Vagina (tissue), 2 donors: ENCODE measurements at places on chromosomes 2 and 18. TPM values are rescaled to one million over a fixed set of nuclear protein-coding genes. Genes with fewer than 3 reads are reported as not detected.

DNA sequence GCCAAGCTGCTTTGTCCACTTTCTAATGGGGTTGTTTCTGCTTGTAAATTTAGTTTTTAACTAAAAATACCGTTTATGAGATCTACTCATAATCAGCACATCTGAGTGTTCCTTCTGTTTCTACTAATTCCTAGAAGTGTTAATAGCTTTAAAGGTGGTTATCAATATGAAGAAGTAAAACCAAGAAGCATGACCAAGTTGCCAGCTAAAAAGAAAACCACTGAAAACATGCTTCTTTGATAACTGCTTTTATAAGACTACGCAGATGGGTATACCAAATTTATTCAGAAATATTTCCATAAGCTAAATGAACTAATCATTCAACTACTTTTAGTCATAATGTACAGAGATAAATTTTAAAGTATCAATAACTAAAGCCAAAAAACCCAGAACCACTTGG, 101.8 kb downstream of the C2orf74 start:
- H3K4me3 ChIP-seq, result no peak overlapping the region
- no peak for DNase-seq
- no peaks in the 10 kb centered on the region for H3K4me1 ChIP-seq

DNA sequence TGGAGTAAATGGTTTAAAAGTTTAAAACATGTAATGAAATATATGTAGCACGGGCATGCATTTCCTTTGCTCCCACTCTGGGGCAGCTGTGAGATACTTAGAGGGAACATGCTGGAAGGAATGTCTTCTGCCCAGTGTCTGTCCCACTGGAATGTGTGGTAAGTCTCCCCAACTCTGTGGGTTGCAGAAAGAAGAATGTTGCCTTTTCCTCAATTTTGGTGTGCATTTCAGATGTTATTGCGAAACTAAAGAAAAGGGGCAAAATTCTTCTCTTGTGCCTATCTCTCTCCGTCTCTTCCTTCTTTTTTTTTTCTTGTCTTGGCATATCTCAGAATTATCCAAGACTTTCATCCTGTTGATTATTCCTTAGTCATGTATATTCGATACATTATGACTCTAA, 201.1 kb downstream of the SH3RF3 start:
- H3K4me1 ChIP-seq, result peaks cover 45% of the 10 kb centered on the region
- no peaks in the 10 kb centered on the region for H3K36me3 ChIP-seq
- no peak overlapping the region for H3K27ac ChIP-seq

DNA sequence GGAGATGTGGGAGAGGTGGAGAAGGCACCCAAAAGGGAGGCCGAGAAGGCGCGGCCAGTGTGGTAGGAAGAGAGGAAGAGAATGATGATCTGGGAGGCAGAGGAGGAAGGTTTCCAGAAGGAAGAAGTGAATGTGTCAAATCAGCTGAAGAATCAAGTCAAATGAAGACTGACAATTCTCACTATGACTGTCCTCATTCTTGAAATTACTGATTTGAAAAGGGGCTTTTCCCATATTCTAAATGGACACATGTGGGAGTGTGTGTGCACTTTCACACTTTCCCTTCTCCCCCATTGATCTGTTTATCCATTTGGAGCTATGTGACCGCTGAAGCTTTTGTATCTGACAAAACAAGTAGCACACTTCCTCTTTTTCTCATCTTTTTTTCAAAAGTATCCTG, 6.1 kb downstream of the AFF3 start:
- H3K36me3 ChIP-seq, result no peaks in the 10 kb centered on the region
- no peak overlapping the region for H3K27ac ChIP-seq
- H3K4me1 ChIP-seq, result no peaks in the 10 kb centered on the region
- no peak for DNase-seq

The CDH20 gene
- not detected for total RNA-seq

DNA sequence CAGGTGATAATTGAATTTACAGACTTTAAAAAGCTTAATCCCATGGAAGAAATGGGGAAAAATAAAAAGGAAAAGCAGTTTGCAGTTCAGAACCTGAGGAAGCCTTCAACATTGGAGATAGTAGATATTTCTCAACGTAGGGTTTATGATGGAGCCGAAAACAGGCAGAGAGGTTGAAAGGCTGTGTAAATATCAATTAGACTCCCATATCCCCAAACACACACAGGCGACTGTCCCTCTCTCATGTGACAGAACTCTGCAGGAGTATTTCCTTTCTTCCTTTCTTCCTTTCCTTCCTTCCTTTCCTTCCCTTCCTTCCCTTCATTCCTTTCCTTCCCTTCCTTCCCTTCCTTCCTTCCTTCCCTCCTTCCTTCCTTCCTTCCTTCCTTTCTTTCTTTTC, 406.5 kb downstream of the LPIN1 start:
- H3K4me1 ChIP-seq, result peaks cover 13% of the 10 kb centered on the region
- H3K27me3 ChIP-seq, result no peaks in the 10 kb centered on the region
- no peak for DNase-seq
- H3K4me3 ChIP-seq, result no peak overlapping the region

The C2orf80 gene
- total RNA-seq, result not detected

The TNFAIP6 gene
- 2.0 TPM for total RNA-seq

DNA sequence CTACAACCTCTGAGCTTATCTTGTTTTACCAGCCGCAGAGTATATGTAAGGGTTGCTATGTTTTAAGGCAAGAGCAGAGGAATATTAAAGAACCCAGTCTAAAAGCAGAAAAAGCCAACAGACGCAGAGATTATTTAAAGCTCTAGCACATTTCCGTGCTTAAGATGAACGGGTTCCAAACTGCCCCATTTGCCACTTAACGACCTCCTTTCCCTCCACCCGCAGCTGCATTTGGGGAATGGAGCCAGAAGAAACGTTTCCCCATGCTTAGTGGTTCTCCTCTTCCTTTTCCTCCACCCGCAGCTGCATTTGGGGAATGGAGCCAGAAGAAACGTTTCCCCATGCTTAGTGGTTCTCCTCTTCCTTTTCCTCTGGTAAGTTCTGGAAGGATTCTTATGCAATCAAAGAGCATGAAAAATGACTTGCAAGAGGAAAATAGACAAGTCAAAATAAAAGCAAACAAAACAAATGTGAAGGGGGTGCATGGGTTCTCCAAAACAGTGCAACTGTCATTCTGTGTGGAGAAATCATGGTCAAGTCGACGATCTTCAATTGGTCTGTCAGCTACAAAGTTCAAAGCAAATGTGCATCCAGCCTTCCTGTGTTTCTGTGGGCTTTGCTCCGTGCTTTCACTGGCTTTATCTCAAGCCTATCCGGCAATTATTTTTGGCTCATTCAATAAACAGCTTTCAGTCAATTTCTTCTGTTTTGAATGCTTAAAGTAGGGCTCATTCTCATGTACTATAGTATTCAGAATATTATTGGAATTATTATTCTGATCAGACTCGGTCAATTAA, 57.8 kb downstream of the DIPK1C start:
- no peaks in the 10 kb centered on the region for H3K27me3 ChIP-seq
- H3K36me3 ChIP-seq, result no peaks in the 10 kb centered on the region
- H3K4me3 ChIP-seq, result no peak overlapping the region
- no peak for DNase-seq
- H3K27ac ChIP-seq, result no peak overlapping the region

DNA sequence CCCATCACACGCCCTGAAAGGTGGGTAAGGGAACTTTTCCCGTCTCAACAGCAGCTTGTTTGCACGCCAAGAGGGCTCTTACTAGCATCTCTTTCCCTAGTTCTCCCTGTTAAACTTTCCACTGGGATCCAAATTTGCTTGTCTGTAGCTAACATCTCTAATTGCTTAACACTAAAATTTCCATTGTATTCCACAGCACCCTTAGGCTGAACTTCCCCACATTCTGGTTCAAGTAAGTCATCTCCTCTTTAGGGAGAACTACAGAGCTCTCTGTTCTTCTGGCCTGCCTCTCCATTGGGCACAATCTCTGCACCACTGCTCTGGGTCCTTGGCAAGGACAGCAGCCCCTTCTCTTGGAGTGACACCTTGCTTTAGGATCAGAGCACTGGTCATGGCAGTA, 24.0 kb downstream of the UNC50 start:
- H3K36me3 ChIP-seq, result no peaks in the 10 kb centered on the region
- H3K27me3 ChIP-seq, result no peaks in the 10 kb centered on the region
- DNase-seq, result no peak
- H3K4me3 ChIP-seq, result no peak overlapping the region
- no peak overlapping the region for H3K27ac ChIP-seq

DNA sequence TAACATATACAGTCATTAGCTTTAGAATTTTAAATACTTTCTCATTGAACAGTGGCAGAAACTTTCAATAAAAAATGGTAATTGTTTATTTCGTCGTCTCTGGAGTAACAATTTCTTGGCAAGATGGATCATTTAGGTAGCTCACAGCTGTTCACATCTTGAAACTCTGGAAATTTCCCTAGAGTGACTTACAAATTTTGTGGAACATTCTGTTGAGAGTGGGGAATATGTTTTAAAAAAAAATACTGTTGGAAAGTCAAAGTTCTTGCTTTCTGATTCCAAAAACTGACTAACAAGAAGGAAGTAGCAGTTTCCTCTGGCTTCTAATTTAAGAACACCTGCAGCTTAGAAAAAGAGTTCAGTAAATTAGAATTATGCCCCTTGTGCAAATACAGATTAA, 11.2 kb upstream of the CALCRL start:
- no peak overlapping the region for H3K4me3 ChIP-seq
- H3K27ac ChIP-seq, result no peak overlapping the region
- DNase-seq, result no peak
- no peaks in the 10 kb centered on the region for H3K27me3 ChIP-seq
- H3K4me1 ChIP-seq, result no peaks in the 10 kb centered on the region
- H3K36me3 ChIP-seq, result no peaks in the 10 kb centered on the region

GRCh38 chr2:7430869-7431641, 513.8 kb downstream of the RNF144A start:
- peak overlapping the region; percentile 22 for H3K4me3 ChIP-seq
- no peaks in the 10 kb centered on the region for H3K36me3 ChIP-seq
- no peak overlapping the region for H3K27ac ChIP-seq
- peaks cover 14% of the 10 kb centered on the region for H3K4me1 ChIP-seq
- H3K27me3 ChIP-seq, result no peaks in the 10 kb centered on the region

DNA sequence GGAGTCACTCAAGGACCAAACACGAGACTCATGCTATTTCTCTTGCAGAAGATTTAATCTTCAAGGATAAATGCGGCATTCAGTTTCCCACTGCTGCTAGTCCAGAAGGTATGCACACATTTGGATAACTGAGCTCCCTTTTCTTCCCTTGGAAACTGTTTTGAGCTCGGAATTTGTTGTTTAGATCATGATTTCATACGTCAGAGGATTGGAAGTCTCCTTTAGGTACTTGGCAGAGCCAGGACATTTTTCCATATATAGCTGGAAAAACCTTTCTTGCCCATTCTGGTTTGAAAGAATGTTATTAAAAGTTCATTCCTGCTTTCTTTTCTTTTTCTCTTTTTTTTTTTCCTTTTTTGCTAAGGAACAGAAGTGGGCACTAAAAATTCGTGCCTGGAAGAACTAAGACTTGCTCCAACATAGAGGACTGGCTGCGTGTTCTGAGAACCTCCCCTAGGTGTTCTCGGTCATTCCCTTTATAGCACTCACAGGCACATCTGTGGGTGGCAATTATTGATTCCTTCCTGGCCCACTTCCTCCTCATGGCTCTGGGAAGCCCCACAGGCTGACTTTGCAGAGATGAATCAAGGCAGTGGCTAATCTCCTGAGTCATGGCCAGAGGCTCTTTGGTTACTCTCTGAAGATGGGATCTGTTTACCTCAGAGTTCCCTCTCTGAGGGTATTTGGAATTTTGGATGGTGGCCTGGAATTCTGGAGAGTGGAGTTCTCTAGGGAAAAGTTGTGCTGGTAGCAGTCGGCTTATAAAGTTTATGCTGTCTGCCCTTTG, 104.8 kb downstream of the PLCL1 start:
- no peak for DNase-seq
- H3K4me1 ChIP-seq, result no peaks in the 10 kb centered on the region
- no peaks in the 10 kb centered on the region for H3K36me3 ChIP-seq
- H3K27ac ChIP-seq, result no peak overlapping the region

GRCh38 chr18:72412927-72413326, 131.2 kb downstream of the CBLN2 start:
- no peaks in the 10 kb centered on the region for H3K27me3 ChIP-seq
- no peaks in the 10 kb centered on the region for H3K4me1 ChIP-seq
- no peak overlapping the region for H3K4me3 ChIP-seq
- no peaks in the 10 kb centered on the region for H3K36me3 ChIP-seq

- H3K4me1 ChIP-seq, result no peaks in the 10 kb centered on the region
- no peaks in the 10 kb centered on the region for H3K27me3 ChIP-seq
- H3K27ac ChIP-seq, result no peak overlapping the region
- no peaks in the 10 kb centered on the region for H3K36me3 ChIP-seq
Observed at GRCh38 chr2:88856409-88857135, 165.1 kb downstream of the RPIA start.

The CAPN14 gene
- 4.7 TPM for total RNA-seq

GRCh38 chr2:21118302-21118920, 5.4 kb upstream of the TDRD15 start:
- H3K4me1 ChIP-seq, result no peaks in the 10 kb centered on the region
- H3K27me3 ChIP-seq, result no peaks in the 10 kb centered on the region
- no peak overlapping the region for H3K4me3 ChIP-seq
- no peaks in the 10 kb centered on the region for H3K36me3 ChIP-seq
- no peak overlapping the region for H3K27ac ChIP-seq

DNA sequence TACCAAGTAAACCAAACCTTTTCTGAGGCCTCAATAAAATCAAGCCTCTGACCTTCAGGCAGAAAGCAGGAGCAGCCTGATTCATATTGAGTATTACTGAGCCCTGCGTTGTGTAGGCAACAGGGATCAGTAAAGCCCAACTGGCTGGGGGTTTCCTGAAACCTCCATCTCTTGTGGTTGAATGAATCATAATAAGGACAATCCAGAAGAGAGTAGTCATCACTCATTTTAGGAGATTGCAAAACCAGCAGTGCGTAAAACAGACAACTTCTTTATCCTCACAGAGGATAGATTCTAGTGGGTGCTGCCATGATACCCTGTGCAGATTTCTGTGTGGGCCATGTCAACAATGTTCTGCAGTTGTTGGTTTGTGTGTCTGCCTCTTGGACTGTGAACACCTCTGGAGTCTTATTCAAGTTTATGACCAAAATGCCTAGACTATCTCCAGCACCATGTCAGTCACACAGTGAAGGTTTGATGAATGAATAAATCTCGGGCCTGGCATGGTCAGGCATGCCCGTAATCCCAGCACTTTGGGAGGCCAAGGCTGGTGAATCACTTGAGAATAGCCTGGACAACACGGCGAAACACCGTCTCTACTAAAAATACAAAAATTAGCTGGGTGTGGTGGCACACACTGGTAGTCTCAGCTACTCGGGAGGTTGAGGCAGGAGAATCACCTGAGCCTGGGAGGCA, 51.8 kb upstream of the RAB27B start:
- H3K4me3 ChIP-seq, result no peak overlapping the region
- H3K36me3 ChIP-seq, result no peaks in the 10 kb centered on the region
- H3K27ac ChIP-seq, result peak overlapping the region; percentile 57
- H3K4me1 ChIP-seq, result peaks cover 35% of the 10 kb centered on the region

DNA sequence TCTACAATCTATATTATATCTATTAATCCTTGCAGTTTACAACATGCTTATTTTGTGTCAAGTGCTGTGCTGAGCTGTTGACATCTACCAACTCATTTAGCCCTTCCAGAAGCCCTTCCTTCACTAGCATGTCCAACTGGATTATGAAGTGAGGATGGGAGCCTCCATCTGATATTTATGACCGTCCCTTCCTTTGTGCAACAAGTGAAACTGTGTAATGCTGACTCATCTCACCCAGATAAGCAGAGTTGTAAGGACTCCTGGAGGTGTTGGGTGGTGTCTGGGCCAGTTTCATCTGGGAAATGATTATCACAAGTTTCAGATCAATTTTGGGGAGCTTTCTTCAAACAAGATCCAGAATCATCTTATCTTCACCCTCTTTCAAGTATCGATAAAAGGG, 156.6 kb upstream of the ETAA1 start:
- H3K27ac ChIP-seq, result no peak overlapping the region
- H3K4me1 ChIP-seq, result no peaks in the 10 kb centered on the region
- no peaks in the 10 kb centered on the region for H3K36me3 ChIP-seq
- no peak overlapping the region for H3K4me3 ChIP-seq

GRCh38 chr2:138428710-138429440, 72.7 kb upstream of the SPOPL start:
- no peak for DNase-seq
- no peak overlapping the region for H3K4me3 ChIP-seq
- no peaks in the 10 kb centered on the region for H3K4me1 ChIP-seq

The STEAP3 gene
- 22.1 TPM for total RNA-seq
